ENCODE measurements at places on chromosomes 13 and 19. TPM values are rescaled to one million over a fixed set of nuclear protein-coding genes. Genes with fewer than 3 reads are reported as not detected.

GRCh38 chr13:97423300-97424045 lies 10.5 kb upstream of the RAP2A start:
- no peak for DNase-seq

DNA sequence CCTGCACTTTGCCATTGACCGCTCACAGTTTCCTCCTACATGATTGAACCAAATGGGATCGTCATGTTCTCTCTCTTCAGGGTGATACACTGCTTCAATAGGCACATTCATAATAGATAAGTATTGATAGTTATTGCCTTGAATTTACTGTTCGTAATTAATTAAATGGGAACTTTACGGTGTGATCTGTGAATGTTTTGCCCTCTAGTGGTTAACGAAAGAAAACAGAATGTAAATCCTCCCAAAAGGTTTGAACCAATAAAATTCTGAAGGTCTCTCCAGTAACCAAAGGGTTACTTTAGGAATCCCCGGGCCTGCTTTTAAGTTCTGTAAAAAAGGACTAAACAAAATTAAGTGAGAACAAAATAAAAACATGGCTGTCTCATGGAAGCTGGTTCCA lies 389.3 kb downstream of the DACH1 start:
- DNase-seq, result no peak

DNA sequence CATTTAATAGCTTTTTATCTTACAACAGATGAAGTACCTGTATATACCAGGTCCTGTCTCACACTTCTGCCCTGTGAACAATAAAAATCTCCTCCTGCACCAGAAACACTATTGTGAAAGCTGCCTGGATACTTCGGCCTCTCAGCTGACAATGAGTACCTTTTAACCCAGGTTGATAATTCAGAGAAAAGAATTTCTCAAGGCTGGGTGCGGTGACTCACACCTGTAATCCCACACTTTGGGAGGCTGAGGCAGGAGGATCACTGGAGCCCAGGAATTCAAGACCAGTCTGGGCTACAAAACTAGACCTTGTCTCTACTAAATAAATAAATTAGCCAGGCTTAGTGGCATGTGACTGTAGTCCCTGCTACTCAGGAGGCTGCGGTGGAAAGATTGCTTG lies 65.3 kb upstream of the TM9SF2 start:
- DNase-seq, result no peak

- DNase-seq, result peak; percentile 74
These were observed 17.5 kb upstream of the MEIS3 start for GRCh38 chr19:47436712-47437401.

DNA sequence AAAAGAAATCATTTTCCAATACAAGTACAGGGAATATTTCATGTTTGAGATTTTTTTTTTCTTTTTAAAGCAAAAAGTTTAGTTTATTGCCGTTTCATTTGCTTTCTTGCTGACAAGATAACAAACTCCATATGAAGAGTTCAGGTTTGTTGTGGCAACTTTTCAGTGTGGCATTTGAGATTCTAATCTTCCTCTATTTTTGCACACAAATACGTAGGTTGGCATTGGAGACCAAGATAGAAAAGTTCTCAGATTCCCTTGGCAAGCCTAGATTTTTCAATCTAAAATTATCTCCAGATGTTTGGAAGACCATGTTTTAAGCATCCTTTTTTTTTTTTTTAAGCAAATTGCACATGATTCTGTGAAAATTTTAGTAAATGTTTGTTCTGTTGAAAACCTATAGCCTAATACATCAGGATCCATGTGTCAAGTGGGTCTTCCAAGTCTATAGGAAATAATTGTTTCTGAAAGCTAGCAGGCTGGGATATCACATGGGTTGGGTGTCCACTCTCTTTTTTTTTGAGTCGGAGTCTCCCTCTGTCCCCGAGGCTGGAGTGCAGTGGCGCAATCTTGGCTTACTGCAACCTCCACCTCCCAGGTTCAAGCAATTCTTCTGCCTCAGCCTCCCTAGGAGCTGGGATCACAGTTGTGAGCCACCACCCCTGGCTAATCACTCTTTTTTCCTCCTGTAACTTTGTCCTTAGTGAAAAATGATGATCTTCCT lies 2.6 kb downstream of the GARRE1 start:
- DNase-seq, result peak; percentile 57

Gene LGALS14
- not detected for total RNA-seq

DNA sequence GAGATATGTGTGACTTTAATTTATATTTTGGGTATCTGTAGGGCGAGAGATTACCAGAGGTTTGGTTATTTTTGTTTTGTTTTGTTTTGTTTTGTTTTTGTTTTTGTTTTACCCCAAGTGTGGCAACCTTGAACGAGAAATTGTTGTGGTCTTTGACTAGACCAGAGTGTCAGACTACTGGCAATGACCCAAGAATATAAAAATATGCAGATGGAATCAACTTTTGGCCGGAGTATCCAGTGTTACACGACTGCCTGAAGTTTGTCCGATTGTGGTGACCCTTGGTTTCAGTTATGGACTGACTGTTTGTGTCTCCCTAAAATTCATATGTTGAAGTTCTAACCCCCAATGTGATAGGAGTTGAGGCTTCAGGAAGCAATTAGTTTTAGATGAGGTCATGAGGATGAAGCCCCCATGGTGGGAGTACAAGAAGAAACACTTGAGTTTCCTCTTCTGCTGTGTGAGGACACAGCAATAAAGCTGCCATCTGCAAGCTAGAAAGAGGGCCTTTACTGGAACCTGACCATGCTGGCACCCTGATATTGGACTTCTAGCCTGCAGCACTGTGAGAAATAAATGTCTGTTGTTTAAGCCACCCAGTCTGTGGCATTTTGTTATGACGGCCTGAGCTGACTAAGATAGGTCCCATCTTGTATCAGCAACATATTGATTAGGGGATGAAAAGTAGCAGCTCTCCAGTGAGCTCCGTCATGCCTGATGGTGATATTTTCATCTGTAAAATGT lies 261.7 kb downstream of the MTUS2 start:
- no peak for DNase-seq

GRCh38 chr19:43773725-43774102 lies 7.1 kb downstream of the KCNN4 start:
- DNase-seq, result no peak

GRCh38 chr19:54449701-54450069 lies 686 bp downstream of the LENG8 start:
- DNase-seq, result no peak

DNA sequence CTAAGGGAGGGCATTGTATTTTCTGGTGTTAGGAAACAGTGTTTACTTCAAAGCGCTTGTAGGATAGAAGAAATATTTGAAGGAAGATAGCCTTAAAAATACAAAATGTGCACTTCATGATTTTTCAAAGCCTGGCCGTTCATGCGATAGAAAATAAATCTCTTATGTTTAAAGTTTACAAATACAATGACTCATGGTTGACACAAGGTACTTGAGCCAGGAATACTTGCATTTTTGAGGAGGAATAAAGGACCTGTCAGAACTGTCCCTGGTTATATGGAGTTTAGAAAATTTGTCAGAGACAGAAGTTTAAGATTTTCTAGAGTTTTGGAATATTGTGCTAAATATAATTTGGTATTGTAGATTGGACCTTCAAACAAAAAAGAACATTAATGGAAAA lies 1223.2 kb upstream of the SLC10A2 start:
- DNase-seq, result no peak

Gene PSMD8
- total RNA-seq, result 1,318 TPM

- no peak for DNase-seq
These were observed 491.2 kb downstream of the COG6 start for GRCh38 chr13:40146611-40147117.

Gene SDHAF1
- total RNA-seq, result 54.9 TPM

DNA sequence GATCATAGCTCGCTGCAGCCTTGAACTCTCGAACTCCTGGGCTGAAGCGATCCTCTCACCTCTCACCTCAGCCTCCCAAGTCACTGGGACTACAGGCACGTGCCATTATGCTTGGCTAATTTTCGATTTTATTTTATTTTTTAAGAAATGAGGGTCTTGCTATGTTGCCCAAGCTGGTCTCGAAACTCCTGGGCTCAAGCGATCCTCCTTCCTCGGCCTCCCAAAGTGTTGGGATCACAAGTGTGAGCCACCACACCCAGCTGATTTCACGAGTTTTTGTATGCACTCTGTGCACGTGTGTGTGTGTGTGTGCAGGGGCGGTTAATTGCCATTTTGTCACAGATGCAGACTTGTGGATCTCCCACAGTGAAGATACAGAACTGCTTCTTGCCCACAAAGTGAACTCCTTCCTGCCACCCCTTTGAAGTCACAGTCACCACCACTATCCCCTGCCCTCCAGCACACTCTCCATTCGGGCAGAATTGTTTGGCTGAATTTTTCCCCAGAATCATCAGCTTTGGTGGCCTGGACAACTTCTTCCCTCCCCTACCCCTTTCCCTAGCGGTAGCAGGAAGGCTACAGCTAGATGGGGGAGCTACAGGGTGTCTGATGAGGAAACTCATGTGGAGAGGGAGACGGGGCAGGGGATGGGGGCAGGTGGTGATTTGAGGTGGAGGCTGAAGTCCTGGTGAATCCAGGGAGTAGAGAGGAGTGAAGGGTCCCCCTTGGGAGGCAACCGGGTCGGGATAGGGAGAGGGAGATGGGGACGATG lies 59.6 kb downstream of the CELF5 start:
- DNase-seq, result no peak

Gene IZUMO2
- total RNA-seq, result not detected

DNA sequence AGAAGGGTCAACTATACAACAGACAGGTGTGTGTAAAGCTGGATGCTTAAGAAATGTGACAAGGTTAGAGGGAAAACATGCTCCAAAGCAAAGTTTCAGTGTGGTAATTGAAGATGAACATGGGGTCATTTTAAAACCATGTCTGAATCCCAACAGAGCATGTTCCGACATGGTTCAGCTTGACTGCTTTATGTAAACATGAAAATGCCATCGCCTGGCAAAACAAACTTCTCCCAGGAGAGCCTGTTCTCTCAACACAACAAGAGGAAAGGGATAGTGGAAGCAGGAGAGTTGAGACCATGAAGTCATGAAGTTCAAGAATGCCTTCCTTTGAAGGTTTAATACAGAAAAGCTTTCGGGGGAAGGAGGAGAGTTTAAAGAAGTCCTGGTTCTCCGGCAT lies 85.8 kb downstream of the EPSTI1 start:
- no peak for DNase-seq

Gene NOVA2
- total RNA-seq, result 0.53 TPM

- peak; percentile 78 for DNase-seq
These were observed 13.1 kb upstream of the MEDAG start for GRCh38 chr13:30892966-30893365.

DNA sequence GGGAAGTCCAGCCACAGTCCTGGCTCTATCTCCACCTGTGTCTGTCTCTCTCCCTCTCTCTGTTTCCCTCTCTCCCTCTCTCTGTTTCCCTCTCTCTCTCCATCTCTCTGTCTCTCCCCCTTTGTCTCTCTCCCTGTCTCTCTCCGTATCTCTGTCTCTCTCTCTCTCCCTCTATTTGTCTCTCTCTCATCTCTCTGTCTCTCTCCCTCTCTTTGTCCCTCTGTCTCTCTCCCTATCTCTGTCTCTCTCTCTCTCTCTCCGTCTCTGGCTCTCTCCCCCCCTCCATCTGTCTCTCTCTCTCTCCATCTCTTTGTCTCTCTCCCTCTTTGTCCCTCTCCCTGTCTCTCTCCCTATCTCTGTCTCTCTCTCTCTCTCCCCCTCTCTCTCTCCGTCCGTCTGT lies 39.5 kb upstream of the C13orf46 start:
- no peak for DNase-seq

Gene TTC9B
- total RNA-seq, result not detected

DNA sequence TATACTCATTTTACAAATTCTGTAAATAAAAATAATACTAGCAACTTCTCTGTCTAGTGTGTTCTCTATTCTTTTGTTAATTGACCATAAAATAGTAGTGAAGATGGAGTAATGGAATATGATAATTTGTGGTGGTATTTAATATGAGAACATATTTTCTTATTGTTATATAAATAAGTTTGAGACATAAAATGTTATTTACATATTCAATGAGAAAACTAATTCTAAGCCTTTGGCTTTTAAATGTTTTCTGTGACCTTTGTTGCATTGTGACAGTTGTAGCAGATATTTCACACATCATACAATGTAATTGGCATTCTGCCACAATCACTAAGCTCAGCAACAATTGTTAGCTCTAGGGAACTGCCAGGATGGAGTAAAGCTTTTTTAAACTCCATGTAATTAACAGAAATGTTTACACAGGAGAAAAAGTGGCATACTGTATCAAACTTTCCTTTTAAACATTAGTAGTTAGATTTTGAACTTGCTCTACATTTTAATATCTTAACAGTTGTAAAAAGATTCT lies 562.1 kb upstream of the PCDH9 start:
- DNase-seq, result no peak

DNA sequence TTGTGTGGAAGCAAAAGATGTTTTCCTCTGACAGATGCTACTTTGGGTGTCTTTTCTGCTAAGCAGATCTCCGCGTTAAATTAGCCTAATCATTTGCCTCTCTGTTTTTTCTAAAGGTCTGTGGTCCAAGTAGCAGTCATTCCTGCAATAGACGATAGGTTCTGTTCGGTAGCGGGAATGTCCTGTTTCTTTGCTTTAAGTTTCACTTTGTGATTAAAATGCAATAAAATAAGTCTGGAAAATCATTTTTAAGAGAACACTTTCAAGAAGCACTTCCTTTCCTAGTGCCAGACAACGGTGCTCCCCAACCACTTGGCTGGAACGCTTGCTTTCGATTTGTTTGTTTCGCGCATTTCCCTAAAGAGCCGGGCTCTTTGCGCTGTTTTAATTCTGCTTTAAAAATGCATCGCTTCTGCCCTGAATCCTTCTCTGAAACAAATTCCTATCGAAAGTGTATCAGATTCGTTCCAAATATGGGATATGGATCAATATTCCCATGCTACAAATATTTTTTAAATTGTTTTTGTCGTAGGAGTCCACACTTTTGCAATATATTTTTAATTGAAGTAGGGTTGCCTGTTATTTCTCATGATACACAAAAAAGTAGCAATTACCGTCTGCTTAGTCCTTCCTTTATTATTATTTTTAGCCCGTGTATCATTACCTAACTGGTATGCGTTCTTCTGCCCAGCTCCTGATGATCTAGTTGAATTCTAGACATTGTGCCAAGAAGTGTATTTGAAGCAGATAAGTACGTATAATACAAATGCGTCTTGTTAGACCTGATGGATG lies 14.2 kb downstream of the ZIC2 start:
- DNase-seq, result no peak

Gene SLITRK6
- not detected for total RNA-seq

DNA sequence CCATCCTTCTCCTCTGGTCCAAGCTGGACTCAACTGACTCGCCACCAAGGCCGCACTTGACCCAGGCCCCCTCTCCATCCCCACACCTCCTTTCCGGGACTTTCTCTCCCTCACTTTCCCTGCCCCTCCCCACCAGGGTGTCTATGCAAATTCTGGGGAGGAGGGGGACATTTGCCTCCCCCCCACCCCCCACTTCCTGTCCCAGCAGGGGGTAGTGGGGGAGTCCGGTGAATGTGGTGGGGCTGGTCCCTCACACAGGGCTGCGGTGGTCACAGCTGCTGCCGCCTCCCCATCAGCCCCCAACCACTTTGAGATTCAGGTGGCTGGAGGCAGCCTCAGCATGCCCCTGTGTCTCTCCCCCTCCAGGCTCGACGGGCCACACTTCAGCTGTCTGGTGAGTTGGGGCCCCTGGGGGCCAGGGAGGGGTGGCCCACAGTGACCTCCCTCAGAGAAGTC lies 870 bp downstream of the SPIB start:
- DNase-seq, result no peak

- no peak for DNase-seq
These were observed 56.9 kb downstream of the NFIC start for GRCh38 chr19:3423183-3423829.

- no peak for DNase-seq
These were observed 85.8 kb downstream of the RAB20 start for GRCh38 chr13:110475550-110476219.

Data from gastrocnemius medialis (tissue), 4 donors.